ENCODE measurements at places on chromosomes 16 and 17.

DNA sequence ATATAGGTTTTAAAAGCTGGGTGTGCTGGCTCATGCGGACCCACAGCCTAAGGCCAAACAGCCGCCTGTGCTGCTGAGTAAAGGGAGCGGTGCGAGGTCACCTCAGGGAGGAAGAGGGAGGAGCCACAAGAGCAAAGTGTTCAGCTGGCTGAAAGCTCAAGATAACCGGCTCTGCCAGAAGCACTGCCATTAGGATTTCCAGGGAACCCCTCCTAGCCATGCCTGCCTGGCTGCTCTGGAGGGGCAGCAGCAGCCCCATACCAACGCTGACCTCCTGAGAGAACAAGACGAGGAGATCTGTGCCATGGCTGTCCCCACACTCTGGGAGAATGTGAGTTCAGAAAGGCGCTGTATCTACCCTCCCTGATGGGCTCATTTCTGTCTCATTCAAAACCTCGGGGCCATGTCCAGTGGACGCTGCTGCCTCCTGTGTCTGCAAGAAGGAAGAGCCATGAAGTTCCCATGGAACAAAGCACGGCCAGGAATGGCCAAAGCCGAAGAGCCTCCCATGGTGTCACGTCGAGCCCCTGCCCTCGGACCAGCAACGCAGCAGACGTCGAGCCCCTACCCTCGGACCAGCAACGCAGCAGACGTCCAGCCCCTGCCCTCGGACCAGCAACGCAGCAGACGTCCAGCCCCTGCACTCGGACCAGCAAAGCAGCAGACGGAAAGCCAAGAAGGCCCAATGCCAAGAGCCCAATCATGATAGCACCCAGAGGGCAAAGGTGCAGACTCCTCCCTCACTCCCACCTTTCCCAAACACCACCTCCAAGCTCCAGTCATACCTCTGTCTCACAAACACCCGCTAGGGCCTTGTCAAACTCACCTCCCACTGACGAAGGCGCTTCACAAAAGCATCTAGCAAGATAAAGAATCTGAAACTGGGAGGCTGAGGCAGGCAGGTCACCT lies 107.0 kb downstream of the ANKRD11 start:
- DNase-seq = peak; percentile 74

DNA sequence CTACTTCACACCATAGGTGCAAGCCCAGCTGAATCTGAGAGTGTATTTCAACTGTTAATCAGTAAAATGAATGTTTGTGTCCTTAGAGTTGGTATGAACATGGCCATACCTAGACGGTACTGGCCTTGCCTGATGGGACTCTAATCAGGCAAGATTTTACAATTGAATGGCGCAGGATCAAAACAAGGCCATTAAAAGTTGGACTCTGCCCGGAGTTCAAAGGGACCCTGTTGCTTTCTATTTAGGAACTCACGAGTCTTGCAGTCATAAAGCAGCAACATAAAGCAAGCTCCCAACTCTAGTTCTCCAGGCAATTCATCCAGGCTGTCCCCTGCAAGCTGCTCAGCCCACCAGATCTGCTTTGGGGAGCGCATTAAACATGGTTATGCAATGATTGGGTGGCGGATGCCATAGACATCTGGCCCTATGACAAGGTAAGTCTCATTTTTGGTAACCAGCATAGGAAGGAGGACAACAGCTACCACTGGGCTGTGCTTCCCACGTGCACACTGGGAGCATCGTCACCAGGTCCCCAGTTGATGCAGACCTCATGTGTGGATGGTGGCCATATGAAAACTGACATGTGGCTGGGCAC lies 8.8 kb downstream of the TMEM186 start:
- no peak for DNase-seq

- no peak for DNase-seq
Observed at GRCh38 chr16:10637337-10638037, 57.1 kb upstream of the EMP2 start.

DNA sequence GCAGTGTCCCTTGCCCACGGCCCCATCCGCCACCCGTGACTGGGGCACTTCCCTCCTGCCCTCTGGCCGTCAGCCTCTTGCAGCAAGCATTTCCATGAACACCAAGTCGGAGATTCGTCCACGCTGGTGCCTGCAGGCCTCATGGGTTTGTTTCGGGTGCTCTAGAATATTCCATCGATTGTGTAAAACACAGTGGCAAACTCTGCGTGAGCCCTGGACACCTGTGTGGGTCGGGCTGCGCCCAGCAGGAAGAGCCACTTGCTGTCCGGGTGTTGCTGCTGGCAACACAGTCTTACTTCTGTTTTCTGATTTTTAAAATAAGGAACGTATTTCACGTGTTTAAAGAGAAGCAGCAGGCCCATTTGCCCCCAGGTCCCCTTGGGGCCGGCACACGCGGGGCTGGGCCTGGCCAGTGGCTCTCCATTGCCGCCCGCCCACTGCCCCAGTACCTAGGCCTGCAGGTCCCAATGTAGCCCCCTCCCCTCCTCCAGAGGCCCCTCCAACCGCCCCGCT lies 10.0 kb downstream of the CYBC1 start:
- no peak for DNase-seq

- no peak for DNase-seq
Observed at GRCh38 chr16:19346335-19346922, 60.9 kb downstream of the CLEC19A start.

DNA sequence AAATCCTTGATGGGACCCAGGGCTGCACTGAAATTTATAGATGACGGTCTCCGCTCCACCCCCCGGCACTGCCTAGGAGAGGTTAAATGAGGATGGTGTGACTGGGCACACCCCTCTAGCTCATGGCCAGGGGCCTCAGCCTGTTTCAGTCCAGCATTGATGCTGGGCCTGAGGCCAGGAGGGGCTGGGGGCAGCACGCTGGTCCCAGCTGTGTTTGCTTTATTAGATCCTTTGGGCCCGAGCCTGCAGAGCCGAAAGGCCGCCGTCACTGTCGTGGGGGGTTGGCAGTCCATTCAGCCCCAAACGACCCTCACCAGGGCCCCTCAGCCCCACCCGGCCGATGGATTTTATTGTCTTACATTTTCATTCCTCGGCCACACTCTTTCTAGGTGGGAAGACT lies 10.8 kb upstream of the DOK4 start:
- no peak for DNase-seq

GRCh38 chr17:55394357-55395021 lies 27.1 kb downstream of the MMD start:
- DNase-seq = no peak

DNA sequence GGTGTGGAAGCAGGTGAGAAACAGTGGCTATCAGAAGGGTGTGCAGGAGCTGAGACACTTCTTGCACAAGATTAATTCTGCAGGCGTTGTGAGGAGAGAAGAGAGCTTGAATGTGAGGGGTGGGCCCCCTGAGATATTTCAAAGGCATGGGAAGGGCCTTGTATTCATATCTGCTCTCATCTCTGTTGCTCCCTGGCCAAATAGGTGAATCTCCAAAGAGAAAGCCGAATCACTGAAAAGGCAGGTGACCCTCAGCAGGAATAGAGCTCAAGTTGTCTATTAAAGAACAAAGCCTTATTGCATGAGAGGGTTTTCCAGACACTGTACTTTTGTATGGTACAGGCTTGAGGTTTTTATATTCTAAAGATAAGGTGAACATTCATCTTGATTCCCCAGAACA lies 373.1 kb downstream of the TMEM114 start:
- no peak for DNase-seq

- no peak for DNase-seq
Observed at GRCh38 chr17:43917348-43918025, 10.2 kb upstream of the MPP2 start.

DNA sequence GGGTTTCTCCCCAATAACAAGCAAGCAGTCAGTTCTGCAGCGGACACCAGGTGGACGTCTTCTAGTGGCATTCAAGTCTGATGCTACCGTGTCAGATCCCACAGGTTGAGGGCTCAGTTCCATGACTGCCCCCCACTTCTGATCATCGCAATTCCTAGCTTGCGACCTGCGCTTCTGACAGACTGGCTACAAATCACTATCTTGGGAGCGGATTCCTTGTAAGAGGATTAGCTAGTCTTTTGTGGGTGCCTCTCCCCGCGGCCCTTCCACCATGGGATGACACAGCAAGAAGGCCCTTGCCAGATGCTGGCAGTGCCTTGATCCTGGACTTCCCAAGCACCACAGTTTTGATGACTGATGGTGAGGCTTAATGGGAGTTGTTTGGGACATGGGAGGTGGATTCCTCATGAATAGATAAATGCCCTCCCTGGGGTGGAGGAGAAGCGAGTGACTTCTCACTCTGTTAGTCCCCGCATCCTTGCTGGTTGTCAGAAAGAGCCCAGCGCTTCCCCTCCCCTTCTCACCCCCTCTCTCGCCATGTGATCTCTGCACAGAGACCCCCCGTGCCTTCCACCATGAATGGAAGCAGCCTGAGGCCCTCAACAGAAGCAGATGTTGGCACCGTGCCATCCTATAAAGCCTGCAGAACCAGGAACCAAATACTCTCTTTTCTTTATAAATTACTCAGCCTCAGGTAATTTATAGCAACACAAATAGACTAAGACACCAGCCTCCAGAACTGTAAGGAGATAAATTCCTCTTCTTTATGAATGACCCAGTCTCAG lies 19.1 kb downstream of the CDIP1 start:
- DNase-seq = no peak

DNA sequence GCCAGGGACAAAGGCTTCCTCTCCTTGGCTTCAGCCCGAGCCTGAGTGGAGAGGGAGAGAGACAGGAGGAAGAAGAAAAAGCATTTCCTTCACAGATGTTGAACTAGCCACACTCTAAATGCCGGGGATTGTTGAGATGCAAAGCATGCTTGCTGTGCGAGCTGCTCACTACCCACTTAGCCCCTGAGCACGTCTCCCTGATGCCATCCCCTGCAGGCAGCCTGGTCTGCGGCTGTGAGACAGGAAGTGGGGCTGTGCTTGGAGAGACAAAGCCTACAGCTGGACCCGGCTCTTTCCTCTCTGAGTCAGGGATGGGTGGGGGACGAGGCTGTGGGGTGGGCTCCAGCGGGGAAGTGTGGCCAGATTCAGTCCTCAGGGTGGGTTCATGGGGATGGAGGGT lies 13.7 kb downstream of the WNT9B start:
- DNase-seq = no peak

Measured in HuH-7.5 (cell line).